HCEC 1CT (cell line): ENCODE measurements at places on chromosomes 7 and 10.

DNA sequence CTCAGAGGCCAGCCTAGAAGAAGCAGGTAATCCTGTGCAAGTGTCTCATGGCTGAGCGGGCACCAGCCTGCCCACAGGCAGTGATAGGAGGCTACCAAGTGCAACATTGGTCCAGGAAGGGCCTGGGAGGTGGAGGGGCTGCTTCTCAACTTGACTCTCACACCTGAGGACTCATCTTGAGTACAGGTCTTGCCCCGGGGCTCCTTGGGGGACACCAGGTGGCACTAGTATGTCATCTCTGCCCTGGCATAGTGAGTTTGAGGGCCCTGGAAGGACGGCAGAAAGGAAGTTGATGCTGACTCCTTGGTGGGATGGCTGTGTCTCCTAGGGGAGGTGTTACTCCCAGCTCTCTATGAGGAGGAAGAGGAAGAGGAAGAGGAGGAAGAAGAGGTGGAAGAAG lies 2.3 kb downstream of the CCDC136 start:
- no peak for DNase-seq

DNA sequence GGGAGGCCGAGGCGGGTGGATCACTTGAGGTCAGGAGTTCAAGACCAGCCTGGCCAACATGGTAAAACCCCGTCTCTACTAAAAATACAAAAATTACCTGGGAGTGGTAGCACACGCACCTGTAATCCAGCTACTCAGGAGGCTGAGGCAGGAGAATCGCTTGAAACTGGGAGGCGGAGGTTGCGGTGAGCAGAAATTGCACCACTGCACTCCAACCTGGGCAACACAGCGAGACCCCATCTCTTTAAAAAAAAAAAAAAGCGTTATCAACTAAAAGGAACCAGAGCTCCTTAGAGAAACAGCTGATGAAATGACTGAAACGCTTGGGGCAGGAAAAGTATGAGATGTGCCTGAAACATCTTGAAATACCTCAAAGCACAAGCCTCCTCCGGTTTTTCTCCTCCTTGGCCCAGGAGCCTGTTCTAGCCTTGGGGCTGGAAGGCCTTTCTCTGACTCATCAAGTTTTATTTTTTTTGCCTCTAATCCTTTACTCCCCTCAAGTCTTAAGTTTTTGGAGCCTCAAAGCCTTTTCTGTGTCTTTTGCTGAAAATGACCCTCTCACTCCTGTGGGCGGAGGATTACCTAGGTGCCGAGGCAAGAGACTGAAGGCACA lies 2.6 kb upstream of the METTL27 start:
- DNase-seq: peak; percentile 26

DNA sequence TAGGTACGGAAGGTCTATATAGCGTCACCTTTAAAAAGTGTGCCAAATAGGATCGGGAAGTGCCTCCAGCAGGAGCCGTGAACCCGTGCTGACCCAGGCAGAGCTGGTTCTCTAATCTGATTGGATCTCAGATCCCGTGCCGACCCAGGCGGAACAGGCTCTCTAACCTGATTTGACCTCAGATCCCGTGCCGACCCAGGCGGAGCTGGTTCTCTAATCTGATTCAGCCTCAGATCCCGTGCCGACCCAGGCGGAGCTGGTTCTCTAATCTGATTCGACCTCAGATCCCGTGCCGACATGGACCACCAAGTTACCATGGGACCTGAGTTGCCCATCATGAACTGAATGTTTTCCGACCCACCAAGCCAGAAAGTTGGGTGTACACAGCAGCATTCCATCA lies 463.9 kb downstream of the PTPRN2 start:
- no peak for DNase-seq

- DNase-seq: no peak
Measured at GRCh38 chr7:70113536-70113935, 515.3 kb downstream of the AUTS2 start.

DNA sequence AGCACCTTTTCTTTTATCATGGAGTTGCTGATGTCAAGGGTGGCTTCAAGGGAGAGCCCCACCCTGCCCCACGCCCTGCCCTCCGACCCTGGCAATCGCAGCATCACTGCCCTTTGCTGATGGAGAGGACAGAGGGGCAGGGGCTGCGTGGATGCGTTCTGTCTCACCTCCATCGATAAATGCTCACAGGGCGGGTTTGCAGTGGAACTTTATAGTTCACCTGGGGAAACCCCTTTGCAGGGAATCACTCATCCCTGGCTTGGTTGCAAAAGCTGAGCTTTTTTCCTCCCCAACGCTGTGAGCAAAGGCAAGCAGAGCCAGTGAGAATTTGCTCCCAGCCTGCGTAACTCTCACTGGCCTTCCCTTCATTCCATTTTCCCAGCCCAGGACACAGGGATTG lies 176.8 kb downstream of the WDR37 start:
- DNase-seq: no peak

DNA sequence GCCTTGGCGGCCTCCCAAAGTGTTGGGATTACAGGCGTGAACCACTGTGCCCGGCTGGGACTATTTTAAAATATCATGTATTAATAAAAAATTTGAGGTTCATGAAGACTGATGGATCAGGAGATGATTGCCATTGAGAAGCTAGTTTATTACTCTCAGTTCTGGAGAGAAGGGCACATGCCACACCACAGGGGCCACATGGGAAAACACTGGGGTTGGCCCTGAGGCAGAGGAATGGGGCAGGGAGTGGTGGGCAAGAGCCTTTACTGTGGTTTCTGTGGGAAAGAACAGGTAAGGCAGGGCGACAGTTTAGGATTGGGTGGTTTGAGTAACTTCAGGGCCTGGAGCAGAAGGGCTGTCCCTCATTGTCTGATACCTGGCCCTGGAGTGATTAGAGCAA lies 6.8 kb upstream of the TBRG4 start:
- DNase-seq: no peak

GRCh38 chr7:47508389-47509380 lies 73.2 kb downstream of the TNS3 start:
- no peak for DNase-seq

DNA sequence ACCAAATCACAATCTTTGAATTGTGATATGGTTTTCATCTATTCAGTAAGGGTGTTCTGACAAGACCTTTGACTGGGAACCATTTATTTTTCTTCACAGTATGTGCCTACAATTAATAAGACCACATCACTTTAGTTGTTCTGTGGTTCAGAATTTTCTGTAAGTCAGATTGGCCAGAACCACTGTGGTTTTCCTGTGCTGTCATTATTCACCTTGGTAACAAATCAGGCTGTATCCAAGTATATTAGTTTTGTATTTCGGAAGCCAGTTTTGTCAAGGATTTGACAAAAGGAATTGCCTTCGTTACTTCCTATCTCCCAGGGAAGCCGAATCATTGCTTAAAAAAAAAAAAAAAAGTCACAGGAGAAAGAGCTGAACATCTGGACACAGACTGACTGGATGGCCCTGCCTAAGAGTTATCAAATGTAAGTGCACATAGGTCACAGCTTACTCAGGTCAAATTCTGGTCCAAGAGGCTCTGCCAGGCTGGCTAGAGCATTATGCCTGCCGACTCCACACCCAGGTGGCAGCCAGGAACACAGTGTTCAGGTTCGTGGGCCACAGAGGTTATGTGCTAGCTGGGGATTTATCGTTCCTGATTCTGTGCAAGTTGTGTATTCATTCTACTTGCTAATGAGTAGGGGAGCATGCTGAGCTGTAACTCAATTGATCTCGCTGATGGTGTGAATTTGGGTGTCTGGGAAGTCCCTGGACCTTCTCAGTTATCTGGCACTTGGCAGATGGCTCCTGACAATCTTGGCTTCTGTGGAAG lies 175.3 kb downstream of the JAZF1 start:
- peak; percentile 27 for DNase-seq

DNA sequence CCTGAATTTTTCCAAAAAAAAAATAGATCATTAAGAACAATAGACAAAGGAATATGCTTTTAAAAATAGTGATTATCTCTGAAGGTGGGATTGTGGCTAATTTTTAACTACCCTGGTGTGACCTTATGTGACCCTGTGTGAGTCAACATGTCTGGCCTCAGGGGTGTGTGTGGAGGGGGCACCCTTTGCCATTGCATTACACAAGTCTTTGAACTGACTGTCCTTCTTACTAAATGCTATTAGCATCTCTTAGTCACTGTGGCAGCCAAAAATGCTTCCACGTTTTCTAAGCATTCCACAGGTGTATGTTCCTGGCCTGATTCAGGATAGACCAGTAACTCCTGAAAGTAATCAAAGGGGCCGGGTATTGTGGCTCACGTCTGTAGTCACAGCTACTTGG lies 175.4 kb downstream of the MGMT start:
- DNase-seq: no peak

- no peak for DNase-seq
Measured at GRCh38 chr10:72379062-72379461, 24.3 kb upstream of the DNAJB12 start.

- peak; percentile 95 for DNase-seq
Measured at GRCh38 chr7:73894733-73895551, 34.0 kb downstream of the TMEM270 start.

- no peak for DNase-seq
Measured at GRCh38 chr7:77157446-77157845, 35.0 kb downstream of the CCDC146 start.

DNA sequence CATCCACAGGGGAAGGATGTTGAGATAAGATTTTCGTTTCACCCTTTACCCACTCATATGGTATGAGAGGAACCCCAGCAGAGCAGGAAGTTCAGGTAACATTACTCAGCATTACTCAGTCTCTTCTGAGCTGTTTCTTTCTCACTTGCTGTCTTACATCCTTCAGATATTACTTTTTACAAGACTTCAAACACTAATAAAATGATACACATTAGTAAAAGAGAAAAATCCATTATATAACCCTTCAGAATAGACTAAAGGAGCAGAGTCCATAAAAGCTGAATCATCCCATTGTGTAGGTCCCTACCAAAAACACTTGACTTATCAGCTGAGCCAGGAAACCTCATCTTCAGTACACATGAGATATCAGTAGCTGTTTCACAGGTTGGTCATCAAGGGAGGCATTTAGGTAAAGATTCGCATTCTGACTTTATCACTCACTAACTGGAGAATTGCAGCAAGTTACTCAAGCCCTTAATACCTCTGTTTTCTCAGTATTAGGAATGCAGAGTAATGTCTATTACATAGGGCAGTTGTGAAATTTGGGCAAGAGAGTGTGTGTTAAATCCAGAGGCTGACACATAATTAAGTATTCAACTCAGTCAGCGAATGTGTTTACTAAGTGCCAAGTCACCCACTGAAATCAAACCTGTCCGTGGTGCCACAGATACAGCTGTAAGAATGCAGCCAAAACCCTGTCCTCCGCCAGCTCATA lies 44.7 kb downstream of the KLF6 start:
- peak; percentile 78 for DNase-seq

GRCh38 chr7:76409537-76409936 lies at the start of gene SSC4D:
Gene SSC4D (minus strand): TSS chr7:76409697. CDS start chr7:76404439, 5,258 bp downstream.
- DNase-seq: no peak

DNA sequence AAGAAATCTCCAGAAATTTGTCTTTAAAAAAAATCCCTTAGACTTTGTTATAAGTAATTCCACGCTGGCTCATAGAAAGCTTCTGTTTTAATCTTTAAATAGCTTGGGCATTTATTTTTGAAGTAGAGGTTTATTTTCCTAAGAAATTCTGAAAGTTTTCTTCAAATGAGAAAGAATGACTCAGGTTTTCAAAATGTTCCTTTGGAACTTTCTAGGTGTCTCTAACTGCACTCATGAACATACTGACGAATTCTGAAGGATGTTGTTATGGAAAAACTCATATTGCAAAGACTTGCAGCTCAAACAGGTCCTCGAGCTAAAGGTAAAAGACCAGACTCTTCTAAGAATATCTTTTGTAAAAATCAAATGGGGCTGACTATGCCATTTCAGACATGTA lies 10.7 kb downstream of the DGKI start:
- DNase-seq: no peak

DNA sequence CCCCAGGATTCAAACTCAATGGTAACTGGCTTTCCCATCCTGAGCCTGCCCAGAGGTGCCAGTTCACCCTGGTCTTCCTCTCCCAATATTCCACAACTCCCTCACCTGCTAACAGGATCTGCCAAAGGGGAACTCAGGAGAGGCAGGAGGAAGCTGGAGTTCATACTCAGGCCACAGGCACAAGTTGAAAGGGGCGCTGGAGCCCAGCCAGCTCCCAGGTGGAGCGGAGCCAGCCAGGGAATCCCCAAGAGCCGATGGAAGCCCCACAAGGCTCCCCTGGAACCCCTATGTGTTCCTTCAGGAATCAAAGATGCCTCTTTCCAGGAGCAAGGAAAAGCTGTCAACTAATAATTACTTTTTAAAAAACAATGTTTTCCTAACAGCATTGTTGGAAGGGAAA lies 63.5 kb downstream of the SH3PXD2A start:
- no peak for DNase-seq

GRCh38 chr7:87310790-87311419 lies 34.6 kb upstream of the CROT start:
- peak; percentile 17 for DNase-seq

DNA sequence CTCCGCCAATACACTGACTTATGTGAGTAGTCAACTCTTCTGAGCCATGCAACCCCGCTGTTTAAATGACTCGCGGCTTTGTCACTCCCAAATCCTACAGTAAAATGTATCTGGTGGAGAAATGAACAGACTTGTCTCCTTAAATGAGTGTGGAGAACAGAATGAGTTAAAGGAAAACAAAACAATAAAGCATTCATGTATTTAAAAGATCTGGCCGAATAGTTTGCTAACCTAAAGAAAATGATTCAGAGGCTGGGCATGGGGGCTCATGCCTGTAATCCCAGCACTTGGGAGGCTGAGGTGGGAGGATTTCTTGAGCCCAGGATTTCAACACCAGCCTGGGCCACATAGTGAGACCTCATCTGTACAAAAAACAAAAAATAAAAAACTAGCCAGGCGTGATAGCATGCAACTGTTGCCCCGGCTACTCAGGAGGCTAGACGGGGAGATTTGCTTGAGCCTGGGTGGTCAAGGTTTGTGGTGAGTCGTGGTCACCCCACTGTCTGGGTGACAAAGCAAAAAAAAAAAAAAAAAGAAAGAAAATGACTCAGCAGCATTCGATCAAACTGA lies 86.5 kb upstream of the PFKP start:
- DNase-seq: peak; percentile 21

GRCh38 chr7:31027161-31027965 lies 24.7 kb upstream of the ADCYAP1R1 start:
- DNase-seq: no peak

GRCh38 chr10:6009150-6009549 lies 31.8 kb upstream of the IL15RA start:
- no peak for DNase-seq

- DNase-seq: no peak
Measured at GRCh38 chr7:297611-298374, 7.8 kb downstream of the FOXL3 start.

DNA sequence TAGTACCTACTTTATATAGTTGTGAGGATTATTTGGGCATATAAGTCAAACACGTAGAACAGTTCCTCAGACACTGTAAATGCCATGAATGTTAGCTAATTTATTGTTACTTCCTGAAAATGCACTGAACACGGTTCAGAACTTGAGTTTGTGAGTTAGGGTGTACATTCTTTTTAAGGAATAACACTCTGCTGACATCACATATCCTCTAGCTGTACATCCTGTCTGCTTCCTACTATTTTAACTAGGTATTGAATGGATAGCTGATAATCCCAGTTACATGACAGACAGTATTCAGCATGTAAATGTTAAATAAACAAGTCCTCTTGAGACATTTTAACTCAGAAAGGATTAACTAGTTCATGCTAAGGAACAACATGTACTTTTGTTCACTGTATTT lies 16.0 kb downstream of the SAMD8 start:
- peak; percentile 21 for DNase-seq
